ENCODE measurements at places on chromosomes 4 and X.
A peak's percentile ranks its signal among the peaks of the same experiment; 100 is the strongest.

DNA sequence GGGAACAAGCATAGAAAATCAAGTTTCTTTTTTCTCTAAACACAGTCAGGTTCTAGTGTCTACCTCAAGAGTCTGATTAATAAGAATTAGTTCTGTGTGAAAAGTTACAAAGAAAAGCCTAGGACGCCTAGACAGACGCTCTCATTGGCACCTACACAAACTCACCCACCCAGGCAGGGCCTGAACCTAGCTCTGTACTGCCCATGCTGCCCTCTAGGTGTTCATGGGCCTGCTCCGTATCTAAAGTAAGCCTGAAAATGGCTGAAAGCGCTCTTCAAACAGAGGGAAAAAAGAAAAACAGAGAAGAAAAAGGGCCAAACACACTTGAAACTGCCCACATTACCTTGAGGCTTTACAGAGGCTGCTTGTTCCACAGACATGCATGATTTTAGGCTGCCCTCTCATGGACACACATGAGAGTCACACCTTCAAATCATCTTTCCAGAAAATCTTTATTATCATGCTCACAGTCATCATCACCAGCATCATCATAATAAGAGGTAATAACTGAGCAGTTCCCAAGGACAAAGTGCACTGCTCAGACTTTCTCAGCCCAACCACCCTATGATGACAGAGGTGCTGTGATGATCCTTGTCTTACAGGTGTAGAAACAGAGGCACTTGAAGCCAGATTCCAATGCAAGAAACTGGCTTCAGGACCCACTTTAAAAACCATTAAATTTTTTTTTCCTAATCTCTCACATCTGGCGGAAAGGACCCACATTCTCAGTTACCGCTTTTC, 49.6 kb downstream of the MAP7D2 start:
- peak; percentile 51 for DNase-seq

GRCh38 chrX:72467135-72467534, 105.5 kb downstream of the HDAC8 start:
- no peak for DNase-seq

DNA sequence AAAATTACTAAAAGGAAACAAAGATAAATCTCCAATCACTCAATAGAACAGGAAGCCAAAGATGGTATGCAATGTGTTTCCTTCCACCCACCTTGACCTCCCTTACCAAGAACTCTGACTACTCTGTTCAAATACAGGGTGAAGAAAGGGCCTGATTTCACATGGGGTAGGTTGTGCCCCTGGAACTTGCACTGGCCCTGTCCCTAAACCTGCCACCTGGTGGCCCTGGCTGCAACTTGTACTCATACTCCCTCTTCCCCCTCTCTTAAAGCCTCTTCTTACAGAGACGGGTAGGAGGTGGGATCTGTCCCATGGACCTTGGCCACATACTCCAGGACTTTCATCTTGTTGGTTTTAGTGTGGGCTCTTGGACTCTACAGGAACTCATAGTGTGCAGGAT, 17.3 kb upstream of the TMEM185A start:
- DNase-seq, result no peak

DNA sequence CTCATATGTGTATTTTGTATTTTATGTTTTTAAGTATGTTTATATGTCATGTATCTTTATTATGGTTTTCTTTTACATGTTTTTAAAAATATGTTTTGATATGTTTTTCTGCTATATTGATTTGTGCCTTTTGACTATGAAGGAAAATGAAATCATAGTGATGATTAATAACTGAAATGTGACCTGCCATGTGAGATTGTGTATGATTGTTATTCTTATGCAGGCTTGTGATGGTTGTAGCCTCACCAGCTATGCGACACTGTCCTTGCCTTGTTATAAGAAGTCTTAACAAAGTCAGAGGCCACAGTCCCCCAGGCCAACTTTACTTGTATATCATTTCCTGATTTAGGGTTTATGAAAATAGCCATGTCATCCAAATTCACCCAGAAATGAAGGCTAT, 83.2 kb downstream of the TMEM131L start:
- DNase-seq, result no peak

GRCh38 chr4:73870768-73871167, 1.6 kb downstream of the CXCL1 start:
- DNase-seq, result peak; percentile 83

DNA sequence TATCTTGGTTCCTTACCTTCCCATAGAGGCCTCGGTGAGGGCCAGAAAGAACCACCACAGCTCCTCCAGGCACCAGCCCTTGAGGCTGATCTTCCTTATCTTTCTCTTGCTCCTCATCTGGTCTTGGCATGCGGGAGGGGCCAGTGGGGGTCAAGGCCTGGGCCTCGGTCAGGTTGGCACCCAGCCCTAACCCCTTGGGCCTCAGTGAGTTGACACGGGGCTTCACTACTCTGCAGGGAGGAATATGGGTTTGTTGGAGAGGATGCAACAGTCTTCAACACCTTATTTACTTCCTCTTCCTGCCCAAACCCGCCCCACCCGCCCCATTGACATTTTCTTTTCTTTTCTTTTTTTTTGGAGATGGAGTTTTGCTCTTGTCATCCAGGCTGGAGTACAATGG, 6.0 kb downstream of the GPKOW start:
- no peak for DNase-seq

DNA sequence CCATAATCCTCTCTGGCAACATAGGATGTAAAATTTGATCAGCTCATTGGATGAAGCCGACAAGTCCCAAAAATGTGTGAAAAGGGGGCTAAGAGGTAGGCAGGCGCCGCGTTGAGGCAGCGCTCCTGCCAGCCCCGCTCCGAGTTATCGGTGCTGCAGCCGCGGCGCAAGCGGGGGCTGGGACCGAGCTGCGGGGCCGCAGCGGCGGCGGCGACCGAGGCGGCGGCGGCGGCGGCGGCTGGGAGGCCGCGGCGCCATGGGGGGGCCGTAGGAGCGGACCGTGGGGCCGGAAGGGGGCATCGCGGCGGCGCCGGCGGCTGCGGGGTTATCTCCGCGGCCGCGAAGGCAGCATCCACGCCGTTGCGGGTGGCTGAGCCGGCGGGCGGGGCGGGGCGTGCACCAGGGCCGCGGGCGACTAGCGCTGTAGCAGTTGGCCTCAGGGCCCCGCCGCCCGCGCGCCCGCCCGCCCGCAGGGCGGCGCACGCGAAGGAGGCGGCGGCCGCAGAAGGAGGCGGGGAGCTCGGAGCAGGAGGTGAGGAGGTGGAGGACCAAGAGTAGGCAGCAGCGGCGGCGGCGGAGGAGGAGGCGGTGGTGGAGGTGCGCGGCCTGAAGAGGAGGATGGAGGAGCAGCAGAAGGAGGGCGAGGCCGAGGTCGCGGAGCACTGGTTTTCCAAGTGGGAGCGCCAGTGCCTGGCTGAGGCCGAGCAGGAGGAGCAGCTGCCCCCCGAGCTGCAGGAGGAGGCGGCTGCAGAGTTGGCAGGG, 126.0 kb upstream of the CXorf66 start:
- no peak for DNase-seq

- no peak for DNase-seq
Observed at GRCh38 chr4:17636341-17636695, 21.9 kb downstream of the MED28 start.

GRCh38 chr4:146095860-146096259, 79.7 kb upstream of the LSM6 start:
- no peak for DNase-seq

- no peak for DNase-seq
Observed at GRCh38 chr4:129974730-129975129, 878.8 kb downstream of the C4orf33 start.

- DNase-seq, result no peak
Observed at GRCh38 chr4:477686-478085, 21.3 kb downstream of the ZNF721 start.

DNA sequence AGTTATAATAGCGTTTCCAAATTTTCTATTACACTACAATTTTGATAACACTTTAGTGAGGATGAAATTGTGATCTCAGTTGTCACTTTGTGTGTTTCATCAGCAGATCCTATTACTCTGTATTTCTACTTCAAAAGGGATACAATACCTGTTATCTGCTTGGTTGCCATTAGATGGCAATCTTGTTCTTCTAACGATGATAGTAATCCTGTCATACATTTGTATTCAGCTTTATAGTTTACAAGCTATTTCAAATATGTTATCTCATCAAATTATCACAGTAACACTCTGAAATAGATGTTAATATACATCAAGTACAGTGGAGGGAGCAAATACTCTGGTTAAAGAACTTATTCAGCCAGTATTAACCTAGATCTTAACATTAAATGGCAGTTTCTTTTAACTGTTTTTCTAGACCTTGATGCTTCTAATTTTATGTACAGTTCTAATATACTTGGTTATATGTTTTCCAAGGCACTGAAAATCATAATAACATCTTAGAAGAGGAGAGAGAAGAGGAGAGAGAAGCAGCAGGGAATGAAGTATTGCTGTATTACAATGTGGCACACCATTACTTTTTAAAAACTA, 292.0 kb downstream of the CCSER1 start:
- peak; percentile 47 for DNase-seq

GRCh38 chr4:109998867-109999584, 86.3 kb downstream of the EGF start:
- DNase-seq, result peak; percentile 73

GRCh38 chr4:74934016-74934831, 1.3 kb downstream of the PARM1 start:
- DNase-seq, result peak; percentile 78

DNA sequence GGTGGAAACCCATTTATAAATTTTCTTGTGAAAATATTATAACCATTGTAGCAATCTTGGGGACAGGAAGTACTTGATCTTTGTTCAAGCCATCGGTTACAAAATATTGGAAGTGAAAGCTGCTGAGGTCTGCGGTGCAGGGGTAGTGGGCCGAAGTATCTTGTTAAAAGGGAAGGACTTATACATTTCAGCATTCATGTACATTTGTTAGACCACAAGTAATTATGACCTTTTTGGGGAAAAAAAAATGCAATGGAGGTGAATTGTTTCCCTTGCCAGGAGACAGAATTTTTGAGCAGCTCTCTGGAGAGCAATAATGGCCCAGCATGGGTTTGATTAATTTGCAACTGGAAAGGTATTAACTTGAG, 121.3 kb downstream of the EGF start:
- no peak for DNase-seq

DNA sequence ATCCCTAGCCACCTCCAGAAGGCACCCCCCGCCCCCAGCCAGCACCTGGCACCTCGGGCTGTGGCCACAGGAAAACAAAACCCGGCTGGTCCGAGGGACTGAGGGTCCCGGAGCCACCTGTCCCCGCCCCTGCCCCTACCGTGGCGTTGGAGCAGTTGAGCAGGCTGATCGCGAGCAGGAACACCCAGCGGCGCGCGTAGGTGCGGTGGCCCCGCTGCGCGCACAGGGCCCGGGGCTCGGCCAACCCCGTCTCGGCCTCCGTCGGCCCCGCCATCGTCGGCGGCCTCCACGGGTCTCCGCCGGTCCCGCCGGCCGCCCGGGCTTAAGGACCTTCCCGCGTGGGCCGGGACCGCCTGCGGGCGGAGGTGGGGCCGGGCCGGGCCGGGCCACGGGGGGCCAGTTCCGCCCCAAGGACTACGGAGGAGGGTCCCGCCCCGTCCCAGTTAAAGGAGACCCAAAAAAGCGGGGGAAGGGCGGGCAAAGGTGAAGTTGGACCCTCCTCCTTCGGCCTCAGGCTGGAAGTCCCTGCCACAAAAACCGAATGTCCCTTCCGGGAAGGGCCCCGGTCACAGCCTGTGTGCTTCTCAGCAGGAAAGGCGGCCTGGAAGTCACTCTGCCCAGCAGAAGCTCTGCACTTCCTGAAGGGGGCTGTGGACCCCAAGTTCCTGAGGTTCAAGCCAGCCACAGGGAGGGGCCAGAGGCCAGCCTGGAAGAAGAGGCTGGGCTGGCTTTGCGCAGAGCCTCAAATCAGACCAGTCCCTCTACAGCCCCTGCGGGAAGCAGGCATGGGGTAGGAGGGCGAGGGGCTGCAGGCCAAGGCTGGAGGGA, at the start of gene SLC49A3:
Gene SLC49A3, minus strand, starts transcription at position 298 of the 828 bp plus-strand sequence. Its CDS starts 24 bp downstream, at position 274.
- DNase-seq, result no peak

DNA sequence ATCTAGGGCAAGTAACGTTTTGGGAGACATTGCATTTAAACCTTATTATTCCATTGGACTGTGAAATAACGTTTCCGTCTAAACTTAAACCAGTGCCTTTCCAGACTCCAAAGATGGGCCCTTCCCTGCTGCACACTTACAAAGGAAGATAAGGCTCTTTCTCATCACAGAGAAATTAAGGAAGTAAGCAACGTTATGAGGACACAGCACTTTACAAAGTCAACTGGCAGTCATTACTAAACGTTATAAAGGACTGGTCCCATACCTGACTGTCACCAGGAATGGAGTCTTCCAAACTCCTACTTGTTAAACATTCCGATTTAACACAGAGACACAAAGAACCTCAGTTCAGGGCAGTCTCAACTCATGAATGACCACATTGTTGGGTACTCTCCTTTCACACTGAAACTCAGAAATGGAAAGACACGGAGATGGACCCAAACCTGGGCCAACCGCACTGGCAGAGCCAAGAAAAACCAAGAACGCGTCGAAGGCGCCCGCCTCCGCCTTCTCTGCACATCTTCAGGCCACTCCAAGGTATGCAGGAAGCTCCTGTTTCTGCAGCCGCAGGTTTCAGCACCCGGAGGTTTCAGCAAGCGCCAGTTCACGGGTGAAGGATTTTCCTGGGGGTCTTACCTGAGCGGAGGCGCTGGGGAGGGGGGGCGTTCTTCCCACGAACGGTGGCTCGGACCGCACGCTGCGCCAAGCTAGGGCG, 670 bp downstream of the PAPSS1 start:
- DNase-seq, result peak; percentile 54

DNA sequence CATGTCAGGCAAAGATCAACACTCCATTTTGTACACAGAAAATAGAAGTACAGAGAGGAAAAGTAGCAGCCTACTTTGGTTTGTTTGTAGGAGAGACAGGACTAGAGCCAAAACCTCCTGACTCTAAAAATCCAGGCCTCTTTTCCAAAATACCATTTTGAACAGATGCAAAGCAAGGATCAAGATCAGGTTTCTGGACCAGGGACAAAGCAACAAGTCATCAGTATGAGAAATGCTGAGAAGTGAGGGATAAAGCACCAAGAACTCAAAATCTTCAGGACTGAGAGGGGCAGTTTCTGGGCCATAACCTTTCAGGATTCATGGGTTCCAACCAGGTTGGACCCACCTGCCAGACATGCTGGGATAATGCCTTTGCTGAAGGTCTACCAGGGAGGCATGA, 36.6 kb upstream of the MBTPS2 start:
- no peak for DNase-seq

DNA sequence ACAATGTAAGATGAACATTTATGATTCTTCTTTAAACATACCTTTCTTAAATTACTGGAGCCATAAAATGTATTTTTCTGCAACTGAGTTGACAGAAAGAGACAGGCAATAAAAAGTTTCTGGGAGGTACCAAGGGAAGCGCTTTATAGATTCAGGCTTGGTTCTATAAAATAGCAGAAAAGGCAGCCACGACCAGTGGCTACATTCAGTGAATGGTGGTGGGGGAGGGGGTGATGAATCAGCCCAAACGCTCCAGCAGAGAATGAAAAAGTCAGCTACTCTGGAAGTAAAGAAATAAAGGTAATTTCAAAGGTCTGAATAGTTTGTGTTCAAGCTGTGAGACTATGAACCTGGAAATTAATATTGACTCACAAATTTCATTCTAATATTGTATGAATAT, 456.1 kb downstream of the KCTD8 start:
- no peak for DNase-seq

All from mesenchymal stem cell (in vitro differentiated cells and primary cell).